ENCODE measurements at places on chromosomes 11 and 22. TPM values are rescaled to one million over a fixed set of nuclear protein-coding genes. Genes with fewer than 3 reads are reported as not detected.
A peak's percentile ranks its signal among the peaks of the same experiment; 100 is the strongest.

DNA sequence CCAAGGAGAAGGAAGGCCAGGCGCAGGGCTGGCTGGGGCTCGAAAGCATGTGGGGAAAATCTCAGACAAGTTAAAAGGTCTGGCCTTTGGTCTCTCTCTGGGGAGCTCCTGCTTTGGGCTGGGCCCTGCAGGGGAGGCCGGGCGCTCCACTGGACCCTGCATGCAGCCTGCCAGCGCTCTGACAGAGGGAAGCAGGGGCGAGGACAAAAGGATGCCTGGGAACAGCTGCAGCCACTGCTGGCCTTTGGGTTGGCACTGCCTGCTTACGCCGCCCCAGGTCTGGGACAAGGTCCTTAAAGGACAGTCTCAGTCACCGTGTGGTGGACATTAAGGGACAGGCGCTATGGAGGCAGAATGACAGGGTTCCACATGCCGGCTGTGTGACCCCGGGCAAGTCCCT lies 56.4 kb upstream of the TTLL12 start:
- H3K27ac ChIP-seq = no peak overlapping the region
- no peaks in the 10 kb centered on the region for H3K27me3 ChIP-seq
- peaks cover 13% of the 10 kb centered on the region for H3K4me1 ChIP-seq
- DNase-seq = no peak
- no peaks in the 10 kb centered on the region for H3K36me3 ChIP-seq

DNA sequence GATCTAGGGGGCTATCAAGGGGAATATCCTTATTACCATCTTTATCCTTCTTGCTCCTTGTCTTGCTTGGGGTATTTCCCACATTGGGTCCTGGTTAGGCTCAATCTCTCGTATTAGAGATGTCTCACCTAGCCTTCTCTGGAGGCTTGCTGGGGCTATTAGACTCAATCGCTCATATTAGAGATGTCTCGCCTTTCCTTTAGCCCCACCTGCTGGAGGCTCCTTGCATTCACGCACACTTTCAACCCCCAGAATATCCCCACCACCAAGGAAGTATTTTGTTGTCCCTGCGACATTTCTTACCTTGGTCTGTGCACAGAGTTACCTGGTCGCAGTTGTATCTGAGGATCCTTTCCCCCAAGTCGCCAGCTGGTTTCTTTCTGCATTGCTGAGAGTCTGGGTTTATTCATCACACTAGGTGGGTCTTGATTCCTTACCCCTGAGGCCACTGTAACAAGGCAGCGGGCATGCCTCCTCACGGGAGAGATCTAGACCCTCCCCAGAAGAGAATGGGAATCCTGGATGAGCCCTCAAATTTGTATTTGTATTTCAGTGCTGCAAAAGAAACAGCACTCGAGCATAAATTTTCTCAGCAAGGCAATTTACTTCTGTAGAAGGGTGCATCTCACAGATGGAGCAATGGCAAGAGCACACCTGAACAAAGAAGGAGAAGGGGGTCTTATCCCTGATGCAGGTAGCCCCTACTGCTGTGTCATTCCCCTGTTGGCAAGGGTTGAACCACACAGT lies 15.9 kb upstream of the HYLS1 start:
- H3K27ac ChIP-seq = no peak overlapping the region
- no peak overlapping the region for H3K4me3 ChIP-seq
- H3K27me3 ChIP-seq = no peaks in the 10 kb centered on the region
- H3K4me1 ChIP-seq = no peaks in the 10 kb centered on the region

Gene GCAT
- 83.6 TPM for total RNA-seq

DNA sequence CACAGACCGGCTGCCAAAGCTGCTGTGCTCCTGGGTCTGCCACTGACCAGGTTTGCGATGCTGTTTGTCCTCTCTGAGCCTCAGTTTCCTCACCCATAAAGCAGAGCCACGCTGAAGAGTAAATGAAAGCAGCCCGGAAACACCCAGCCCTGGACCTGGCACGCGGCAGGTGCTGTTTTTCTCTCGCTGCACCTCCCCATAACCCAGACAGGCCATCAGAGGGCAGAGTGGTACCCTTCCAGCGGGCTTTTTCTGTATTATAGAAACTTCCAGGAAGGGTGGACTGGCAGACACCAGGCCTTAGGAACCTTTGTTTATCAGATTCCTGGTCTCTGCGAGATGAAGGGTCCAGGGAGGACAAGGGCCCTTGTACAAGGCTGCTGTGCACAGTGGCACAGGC lies 17.9 kb upstream of the FGF19 start:
- no peaks in the 10 kb centered on the region for H3K4me1 ChIP-seq
- DNase-seq = no peak
- peaks cover 9% of the 10 kb centered on the region for H3K27me3 ChIP-seq
- H3K27ac ChIP-seq = no peak overlapping the region
- no peak overlapping the region for H3K4me3 ChIP-seq

DNA sequence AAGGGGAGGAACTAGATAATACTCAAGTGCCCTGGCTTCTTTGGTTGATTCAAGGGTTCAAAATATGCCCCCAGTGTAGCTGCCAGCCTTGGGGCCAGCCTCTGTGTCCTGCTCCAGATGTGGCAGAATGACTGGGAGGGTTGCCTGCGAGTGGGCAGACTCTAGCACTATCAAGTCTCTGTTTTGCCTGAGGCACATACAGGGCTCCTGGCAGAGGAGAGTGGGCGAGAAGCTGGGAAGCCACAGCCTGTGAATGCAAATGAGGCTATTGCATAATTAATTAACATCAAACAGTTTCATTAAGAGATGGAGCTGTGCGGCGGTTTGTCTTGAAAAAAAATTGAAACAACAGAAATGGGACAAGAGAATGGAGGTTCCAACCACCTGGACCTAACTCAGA lies 50.8 kb downstream of the BUD13 start:
- no peak for DNase-seq
- no peaks in the 10 kb centered on the region for H3K4me1 ChIP-seq
- no peaks in the 10 kb centered on the region for H3K36me3 ChIP-seq
- no peaks in the 10 kb centered on the region for H3K27me3 ChIP-seq
- no peak overlapping the region for H3K4me3 ChIP-seq

Gene OR51B2
- not detected for total RNA-seq

Gene F2
- total RNA-seq = 0.17 TPM

DNA sequence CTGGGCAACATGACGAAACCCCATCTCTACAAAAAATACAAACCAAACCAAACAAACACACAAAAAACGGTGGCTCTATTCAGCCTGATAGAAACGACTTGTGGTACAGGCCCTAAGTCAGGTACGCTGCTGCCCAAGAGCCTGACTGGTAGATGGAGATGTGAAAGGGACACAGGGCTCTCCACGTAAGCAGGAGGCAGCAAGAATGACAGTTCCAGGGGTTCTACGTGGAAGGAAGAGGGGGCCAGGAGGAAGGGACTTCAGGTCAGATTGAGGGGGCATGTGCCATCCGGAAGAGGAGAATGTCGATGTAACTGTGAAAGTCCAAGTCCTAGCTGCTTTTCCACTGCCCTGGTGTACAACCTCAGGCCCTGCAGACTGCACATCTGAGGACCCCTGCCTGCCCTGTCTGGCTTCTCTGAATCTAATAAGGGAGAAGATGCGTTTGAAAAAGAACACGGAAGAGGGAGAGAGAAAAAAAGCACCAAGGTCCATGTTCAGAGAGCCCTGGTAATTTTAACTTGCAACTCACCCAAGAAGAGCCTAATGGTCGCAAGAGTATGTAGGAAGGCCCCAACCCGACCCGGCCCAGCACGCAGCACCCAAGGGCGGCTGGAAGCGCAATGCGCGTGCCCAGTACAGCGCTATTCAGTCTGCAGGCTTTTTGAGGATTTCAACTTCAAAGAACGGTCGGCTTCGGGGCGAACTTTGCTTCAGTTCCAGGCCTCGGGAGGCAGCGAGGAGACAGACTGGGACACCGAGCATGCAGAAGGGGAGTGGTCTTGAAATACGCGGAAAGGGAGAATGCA lies 909 bp upstream of the ZNRD2 start:
- peak; percentile 79 for DNase-seq
- H3K4me1 ChIP-seq = peaks cover 42% of the 10 kb centered on the region
- no peaks in the 10 kb centered on the region for H3K36me3 ChIP-seq
- no peaks in the 10 kb centered on the region for H3K27me3 ChIP-seq
- peak overlapping the region; percentile 64 for H3K27ac ChIP-seq

DNA sequence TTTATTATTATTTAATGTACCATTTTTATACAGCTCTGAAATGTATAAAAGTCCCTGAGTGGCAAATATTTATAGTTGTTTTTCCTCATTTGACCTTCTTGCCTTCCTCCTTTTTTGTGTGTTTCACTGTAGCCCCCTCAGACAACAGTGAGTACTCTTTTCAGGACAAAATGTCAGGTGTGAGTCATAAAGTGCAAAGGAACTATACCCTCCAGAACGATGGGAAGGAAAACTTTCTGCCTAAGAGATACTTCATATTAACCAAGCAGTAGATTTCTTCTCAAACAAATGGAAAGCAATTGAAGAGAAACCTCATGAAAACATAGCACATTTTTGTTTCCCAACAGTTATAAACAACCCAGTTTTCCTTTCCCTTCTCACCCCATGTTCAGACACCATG lies 16.1 kb upstream of the MS4A7 start:
- no peaks in the 10 kb centered on the region for H3K36me3 ChIP-seq
- DNase-seq = no peak
- H3K4me3 ChIP-seq = no peak overlapping the region
- H3K4me1 ChIP-seq = peaks cover 20% of the 10 kb centered on the region

- no peak overlapping the region for H3K4me3 ChIP-seq
- no peak overlapping the region for H3K27ac ChIP-seq
- no peaks in the 10 kb centered on the region for H3K36me3 ChIP-seq
- H3K27me3 ChIP-seq = no peaks in the 10 kb centered on the region
- no peaks in the 10 kb centered on the region for H3K4me1 ChIP-seq
Observed at GRCh38 chr11:113663567-113663966, 42.5 kb downstream of the TMPRSS5 start.

Gene FOLH1
- total RNA-seq = 0.51 TPM

DNA sequence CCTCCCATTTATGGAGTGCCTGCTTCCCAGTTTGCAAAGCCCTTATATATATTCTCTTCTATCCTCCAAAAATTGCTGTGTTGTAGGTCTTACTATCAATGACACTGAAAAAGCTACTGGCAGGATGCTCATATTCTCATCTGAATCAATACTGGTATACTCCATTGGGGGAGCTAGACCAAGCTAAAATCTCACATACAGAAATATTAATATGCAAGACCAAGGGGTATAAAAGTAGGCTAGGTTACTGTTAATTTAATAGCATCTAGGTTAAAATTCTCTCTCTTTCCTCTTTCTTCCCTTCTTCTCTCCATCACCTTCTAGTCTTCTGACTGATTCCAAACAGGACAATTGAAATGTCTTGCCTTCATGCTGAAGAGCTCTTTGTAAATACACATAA lies 17.1 kb upstream of the BDNF start:
- H3K4me3 ChIP-seq = no peak overlapping the region
- DNase-seq = no peak
- H3K27ac ChIP-seq = no peak overlapping the region
- peaks cover 66% of the 10 kb centered on the region for H3K27me3 ChIP-seq
- H3K4me1 ChIP-seq = no peaks in the 10 kb centered on the region

GRCh38 chr22:44883011-44883421 lies 126.8 kb downstream of the PHF21B start:
- no peak for DNase-seq
- H3K27ac ChIP-seq = no peak overlapping the region
- no peaks in the 10 kb centered on the region for H3K36me3 ChIP-seq
- no peak overlapping the region for H3K4me3 ChIP-seq
- no peaks in the 10 kb centered on the region for H3K27me3 ChIP-seq

GRCh38 chr22:30802202-30803166 lies 107.8 kb downstream of the OSBP2 start:
- no peaks in the 10 kb centered on the region for H3K36me3 ChIP-seq
- peak overlapping the region; percentile 21 for H3K4me3 ChIP-seq
- H3K4me1 ChIP-seq = peaks cover 16% of the 10 kb centered on the region
- no peak overlapping the region for H3K27ac ChIP-seq
- DNase-seq = peak; percentile 84
- peaks cover 17% of the 10 kb centered on the region for H3K27me3 ChIP-seq

Gene MUC6
- total RNA-seq = not detected

Gene SMPD1
- 53.8 TPM for total RNA-seq

DNA sequence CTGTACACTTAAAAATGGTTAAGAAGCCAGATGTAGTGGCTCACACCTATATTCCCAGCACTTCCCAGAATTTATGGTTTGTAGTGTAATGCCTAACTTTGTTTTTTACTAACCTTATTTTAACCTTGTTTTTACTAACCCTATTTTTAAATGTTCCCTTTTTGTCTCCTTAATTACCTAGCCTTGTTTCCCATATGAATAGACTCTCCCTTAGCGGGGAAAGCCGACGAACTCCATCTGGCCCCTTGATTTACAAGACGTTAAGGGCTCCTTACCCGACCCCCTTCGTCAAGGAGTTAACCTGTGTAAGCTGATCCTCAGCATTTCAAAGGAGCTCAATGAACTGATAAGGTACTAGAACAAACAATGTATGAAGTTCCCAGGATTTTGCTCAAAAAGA lies 17.1 kb downstream of the APOBEC3H start:
- no peak overlapping the region for H3K4me3 ChIP-seq
- no peak for DNase-seq
- H3K27me3 ChIP-seq = no peaks in the 10 kb centered on the region
- no peaks in the 10 kb centered on the region for H3K36me3 ChIP-seq
- H3K4me1 ChIP-seq = no peaks in the 10 kb centered on the region

GRCh38 chr22:25919452-25919851 lies 177.5 kb downstream of the MYO18B start:
- H3K4me3 ChIP-seq = no peak overlapping the region
- DNase-seq = no peak
- H3K36me3 ChIP-seq = no peaks in the 10 kb centered on the region
- H3K4me1 ChIP-seq = no peaks in the 10 kb centered on the region
- no peak overlapping the region for H3K27ac ChIP-seq
- H3K27me3 ChIP-seq = no peaks in the 10 kb centered on the region

- H3K4me3 ChIP-seq = no peak overlapping the region
- no peaks in the 10 kb centered on the region for H3K27me3 ChIP-seq
- H3K4me1 ChIP-seq = no peaks in the 10 kb centered on the region
- no peak for DNase-seq
Observed at GRCh38 chr11:35563484-35564244, 38.2 kb upstream of the PAMR1 start.

Gene SCUBE2
- 2.2 TPM for total RNA-seq

GRCh38 chr11:68266121-68266891 lies 5.5 kb downstream of the C11orf24 start:
- H3K4me3 ChIP-seq = no peak overlapping the region
- H3K27ac ChIP-seq = no peak overlapping the region
- H3K36me3 ChIP-seq = peaks cover 28% of the 10 kb centered on the region
- no peaks in the 10 kb centered on the region for H3K27me3 ChIP-seq
- DNase-seq = no peak
- H3K4me1 ChIP-seq = peaks cover 14% of the 10 kb centered on the region

Gene ASPHD2
- 0.27 TPM for total RNA-seq

DNA sequence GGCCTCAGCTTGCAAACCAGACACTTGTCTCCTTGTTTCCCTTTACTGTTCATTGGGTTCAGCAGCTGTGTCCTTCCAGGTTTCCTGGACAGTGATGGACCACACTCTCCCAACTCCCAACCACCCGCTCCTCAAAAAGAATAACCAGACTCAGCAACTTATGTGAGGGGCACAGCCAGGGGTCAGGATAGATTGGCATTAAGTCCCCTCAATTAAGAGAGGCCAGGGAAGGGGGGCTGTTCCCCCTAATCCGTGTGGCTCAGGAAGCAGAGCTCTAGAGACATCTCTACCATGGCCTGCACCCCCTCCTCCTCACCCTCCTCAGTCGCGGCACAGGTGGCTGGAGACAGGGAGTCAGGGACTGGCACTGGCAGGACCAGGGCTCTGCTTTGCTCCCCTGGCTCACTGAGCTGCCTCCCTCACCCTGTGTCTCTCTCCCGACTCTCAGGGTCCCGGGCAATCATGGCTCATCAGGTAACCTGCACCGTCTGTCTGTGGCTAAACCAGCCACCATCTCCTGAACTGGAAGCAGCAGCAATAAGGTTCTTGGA lies 111.7 kb downstream of the ZNF280B start:
- no peak overlapping the region for H3K4me3 ChIP-seq
- peaks cover 3% of the 10 kb centered on the region for H3K4me1 ChIP-seq
- H3K27me3 ChIP-seq = no peaks in the 10 kb centered on the region
- peak overlapping the region; percentile 34 for H3K27ac ChIP-seq
- H3K36me3 ChIP-seq = no peaks in the 10 kb centered on the region
